ENCODE measurements at places on chromosomes 5 and 9.

DNA sequence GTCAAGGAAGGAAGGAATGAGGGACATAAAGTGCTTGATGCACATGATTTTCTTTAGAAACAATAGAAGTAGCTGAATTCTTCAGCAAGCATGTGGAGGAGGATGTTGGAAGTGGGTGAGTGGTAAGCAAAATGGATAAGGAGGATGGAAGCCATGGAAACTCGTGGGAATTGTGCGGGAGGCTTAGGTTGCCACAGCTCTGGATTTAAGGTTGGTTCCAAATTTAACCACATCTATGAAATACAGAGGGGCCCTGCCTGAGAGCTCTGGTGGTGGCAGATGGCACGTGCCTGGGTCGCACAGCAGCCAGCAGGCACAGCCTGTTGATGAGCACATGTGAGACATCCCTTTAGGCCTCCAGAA is 284.7 kb downstream of the SMARCA2 start:
- no peak for DNase-seq

DNA sequence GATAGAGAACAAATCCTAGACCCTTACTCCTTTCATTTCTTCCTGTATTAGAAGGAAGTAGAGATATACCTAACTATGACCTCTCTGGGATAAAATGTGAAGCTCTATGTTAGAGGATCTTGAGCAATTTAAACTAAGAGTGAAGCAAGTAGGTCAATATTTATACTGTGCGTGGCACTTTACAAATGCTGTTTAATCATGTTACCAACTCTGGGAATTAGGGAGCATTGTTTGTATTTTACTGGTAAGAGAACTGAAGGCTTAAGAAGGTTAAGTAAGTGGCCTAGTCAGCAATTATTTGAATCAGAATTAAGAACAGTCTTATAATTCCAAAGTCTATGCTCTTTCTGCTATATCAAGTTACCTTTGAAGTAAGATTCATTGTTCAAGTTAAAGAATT is 12.0 kb downstream of the TNC start:
- DNase-seq, result no peak

GRCh38 chr5:134118212-134118835 is 3.8 kb downstream of the TCF7 start:
- no peak for DNase-seq

DNA sequence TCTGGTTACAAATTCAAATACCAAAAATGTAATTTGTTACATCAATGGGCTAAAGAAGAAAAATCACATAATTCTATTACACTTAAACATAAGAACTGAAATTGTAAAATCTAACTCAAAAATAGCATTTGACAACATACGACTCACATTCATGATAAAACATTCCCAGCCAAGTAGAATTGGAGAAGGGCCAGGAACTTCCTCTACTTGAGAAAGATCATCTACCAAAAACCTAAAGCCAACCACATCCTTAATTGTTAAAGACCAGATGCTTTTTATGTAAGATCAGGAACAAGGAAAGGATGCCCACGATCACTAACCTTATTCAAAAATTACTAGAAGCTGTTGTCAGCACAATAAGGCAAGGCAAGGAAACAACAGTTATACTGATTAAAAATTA is 1819.8 kb upstream of the C9orf72 start:
- no peak for DNase-seq

GRCh38 chr5:34001241-34001841 is 6.5 kb downstream of the AMACR start:
- DNase-seq, result no peak

- DNase-seq, result no peak
Observed at GRCh38 chr9:131398204-131398603, 4.3 kb downstream of the PRRC2B start.

DNA sequence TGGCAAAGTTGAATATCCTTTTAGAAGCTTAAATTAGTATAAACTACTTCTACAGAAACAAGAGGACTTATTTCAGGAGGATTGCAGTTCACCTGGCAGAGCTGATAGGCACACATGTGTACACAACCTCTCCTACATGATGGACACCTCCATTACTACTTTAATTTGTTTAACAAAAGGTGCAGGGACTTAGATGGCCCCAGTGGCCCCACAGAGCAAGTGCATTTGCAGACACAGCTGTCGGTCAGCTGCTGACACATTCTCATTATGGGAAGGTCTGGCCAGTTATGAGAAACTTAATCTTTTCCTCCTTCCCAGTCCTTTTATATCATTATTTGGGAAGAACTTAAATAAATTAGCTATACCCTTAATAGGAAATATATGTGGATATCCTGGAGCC is 28.3 kb downstream of the TDRD7 start:
- no peak for DNase-seq

DNA sequence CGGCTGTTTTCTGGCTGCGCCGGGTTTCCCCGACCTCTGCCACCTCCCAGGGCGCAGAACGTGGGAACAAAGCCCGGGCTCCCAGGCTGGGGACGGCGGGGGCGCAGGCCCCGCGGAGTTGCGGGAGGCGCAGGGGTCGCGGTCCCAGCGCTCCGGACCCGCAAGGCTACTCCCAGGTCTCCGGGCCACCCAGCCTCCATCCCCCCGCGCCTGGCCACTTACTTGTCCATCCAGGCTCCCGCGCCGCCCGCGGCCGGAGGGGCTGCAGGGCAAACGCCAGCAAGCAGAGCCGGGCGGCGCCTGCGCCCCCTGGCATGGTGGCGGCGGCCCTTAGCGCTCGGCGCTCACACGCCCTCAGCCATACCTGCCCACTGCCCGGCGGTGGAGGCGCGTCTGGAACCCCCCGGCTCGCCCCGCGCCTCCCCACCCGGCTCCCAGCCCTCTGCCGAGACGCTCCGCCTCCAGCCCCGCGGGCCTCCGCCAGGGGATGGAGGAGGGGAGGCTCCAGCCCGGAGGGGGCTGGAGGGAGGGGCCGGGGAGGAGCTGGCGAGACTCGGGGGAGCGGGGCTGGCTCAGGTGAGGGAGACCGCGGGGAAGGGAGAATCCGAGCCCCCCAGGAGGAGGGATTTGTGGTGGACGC is at the start of gene ADAM19:
ADAM19 (minus strand) TSS at position 395 of the 640 bp plus-strand sequence; CDS start at position 316, 79 bp downstream.
- no peak for DNase-seq

DNA sequence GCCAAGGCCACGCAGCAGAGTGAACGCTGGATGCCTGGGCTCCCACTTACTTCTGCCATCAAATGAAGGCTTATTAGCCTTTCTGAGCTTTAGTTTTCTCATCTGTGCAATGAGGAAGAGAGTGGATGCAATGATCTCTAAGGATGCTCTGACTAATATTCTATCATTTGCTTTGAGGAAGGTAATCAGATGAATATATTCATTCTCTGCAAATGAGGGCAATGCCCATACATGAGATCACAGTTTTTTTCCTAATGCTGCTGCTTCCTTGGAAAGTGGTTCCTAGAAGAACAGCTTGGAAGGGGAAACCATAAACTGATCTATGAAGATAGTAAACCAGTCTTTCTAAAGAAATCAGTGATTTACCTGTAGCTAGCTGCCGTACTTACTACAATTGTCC is 152.4 kb downstream of the NSG2 start:
- no peak for DNase-seq

DNA sequence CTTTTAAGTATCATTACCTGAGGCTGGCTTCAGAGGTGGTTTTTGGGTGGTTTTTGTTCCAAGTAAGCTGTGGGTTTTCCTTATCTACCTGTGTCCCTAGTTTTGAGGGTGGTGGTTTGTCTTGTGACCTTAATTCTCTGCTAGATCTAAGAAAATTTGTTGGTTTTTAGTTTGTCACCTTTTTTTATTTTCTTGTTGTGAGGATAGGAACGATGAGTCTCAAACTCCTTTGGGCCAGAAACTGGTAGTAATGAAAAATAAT is 73.3 kb downstream of the KCNN2 start:
- no peak for DNase-seq

GRCh38 chr5:179874136-179874535 is 15.5 kb upstream of the MRNIP start:
- DNase-seq, result no peak

GRCh38 chr5:58115811-58116210 is 344.1 kb downstream of the PLK2 start:
- DNase-seq, result no peak

DNA sequence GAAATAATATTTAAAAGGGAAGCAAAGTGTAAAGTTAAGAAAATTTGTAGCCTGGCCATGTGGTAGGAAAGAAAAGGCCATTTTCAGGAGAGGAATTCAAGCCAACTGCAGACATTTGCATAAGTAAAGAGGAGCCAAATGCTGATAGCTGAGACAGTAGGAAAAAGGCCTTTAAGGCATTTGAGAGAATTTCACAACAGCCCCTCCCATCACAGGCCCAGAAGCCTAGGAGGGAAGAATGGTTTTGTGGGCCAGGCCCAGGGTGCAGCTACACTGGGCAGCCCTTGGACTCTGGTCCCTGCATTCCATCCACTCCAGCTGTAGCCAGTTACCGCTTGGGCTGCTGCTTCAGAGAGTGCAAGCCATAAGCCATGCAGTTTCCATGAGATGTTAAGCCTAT is 1556.8 kb downstream of the EFNA5 start:
- no peak for DNase-seq

GRCh38 chr9:87249029-87249428 is 248.6 kb upstream of the DAPK1 start:
- no peak for DNase-seq

DNA sequence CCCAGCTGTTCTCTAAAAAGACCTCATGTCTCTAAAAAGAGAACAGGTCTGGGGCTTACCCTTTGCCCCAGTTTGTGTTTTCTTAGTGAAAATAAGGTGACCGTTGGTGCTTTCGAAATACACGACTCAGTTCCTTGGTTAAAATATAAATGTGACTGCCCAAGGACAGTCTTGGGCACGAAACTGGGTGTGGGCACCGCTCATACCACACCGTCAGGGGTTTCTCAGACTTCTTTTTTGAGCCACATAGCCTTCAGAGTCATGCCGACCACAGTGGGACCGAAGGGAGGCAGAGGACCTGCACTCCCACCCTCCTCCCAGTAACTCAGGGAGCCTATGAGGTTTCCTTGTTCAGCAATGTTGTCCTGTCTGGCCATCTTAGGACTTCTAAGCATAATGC is 6.5 kb downstream of the SNX18 start:
- no peak for DNase-seq

DNA sequence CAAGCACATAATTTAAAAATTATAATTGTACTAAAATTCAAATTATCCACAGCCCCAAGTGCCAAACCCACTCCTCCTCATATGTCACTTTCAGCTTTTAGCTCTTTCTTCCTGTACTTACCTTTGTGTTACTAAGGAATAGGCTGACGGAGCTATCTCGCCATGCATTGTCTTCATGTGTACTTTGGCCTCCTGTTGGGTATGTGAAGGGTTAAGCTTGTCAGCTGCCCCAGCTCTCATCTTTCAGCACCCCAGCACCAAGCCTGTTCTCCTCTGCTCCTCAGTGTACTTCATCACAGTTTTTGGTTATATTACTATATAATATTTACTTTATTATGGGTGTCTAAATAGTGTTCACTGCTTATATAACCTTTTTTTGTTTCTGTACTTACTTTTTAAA is 46.2 kb downstream of the OSTF1 start:
- no peak for DNase-seq

DNA sequence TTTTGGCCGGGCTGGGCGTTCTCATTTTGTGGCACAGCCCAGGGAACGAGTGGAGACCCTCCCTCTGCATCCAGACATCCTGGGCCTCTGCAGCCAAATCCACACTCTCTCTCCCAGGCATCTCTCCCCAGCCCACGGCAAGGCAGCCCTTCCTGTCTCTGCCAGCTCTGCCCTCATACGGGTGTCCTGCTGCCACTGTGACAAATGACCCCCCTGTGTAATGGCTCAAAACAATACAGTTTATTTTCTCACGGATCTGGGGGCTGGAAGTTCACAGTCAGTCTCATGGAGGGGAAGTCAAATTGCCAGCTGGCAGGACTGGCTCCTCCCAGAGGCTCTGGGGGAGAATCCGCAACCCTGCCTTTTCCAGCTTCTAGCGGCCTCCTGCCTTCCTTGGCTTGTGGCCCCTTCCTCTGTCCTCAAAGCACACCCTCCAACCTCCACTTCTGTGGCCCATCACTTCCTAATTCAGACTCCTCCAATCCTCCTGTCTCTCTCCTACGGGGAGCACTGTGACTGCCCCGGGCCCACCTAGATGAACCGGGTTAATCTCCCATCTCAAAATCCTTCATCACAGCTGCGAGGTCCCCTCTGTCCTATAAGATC is 70.2 kb upstream of the COL5A1 start:
- no peak for DNase-seq

DNA sequence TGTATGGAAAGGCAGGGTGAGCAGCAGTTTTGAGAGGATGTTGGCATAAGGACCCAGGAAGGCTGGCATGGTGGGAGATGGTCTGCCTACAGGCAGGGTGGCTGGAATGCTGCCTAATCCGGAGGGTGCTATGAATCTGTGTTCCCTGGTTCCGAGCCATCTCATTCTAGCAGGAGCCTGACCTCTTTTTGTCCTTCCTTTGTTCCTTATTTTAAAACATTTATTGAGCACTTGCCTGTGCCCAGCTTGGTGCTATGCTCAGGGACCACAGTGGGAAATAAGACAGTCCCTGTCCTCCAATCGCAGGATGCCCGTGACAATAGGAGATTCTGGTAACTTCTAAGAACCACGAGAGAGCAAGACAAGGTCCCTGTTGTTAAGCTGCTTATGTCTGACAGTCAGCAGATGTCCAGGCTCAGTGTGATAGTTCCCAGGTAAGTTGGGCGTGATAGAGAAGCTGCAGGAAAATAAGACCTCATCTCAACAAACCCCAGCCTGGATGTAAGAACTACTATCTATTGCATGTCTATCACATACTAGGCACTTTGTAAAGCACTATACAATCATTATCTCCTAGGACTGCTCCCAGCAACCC is 9.1 kb upstream of the ZBTB34 start:
- no peak for DNase-seq

DNA sequence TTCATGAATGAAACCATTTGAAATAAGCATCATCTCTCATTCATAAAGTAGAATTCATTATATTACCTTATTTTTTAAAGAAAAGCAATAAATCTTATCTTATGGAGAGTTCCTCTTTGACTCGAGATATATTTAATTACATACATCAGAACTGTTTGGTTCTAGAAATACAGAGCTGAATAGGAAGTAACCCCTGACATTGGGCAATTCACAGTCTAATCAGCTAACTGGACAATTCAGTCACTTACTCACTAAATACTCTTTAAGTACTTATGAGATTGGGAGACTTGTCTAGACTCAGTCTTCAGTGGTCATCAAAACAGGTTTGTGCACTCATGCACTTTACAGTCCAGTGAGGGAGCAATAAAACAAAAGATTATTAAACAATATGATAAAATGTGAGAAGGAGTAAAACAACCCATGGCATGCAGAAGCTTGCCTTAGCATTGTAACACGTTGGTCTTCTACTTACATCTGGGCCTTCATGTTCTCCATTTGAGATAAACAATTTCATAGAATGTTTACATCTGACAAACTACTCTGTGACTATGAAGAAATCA is 11.5 kb upstream of the FBXO38 start:
- no peak for DNase-seq

DNA sequence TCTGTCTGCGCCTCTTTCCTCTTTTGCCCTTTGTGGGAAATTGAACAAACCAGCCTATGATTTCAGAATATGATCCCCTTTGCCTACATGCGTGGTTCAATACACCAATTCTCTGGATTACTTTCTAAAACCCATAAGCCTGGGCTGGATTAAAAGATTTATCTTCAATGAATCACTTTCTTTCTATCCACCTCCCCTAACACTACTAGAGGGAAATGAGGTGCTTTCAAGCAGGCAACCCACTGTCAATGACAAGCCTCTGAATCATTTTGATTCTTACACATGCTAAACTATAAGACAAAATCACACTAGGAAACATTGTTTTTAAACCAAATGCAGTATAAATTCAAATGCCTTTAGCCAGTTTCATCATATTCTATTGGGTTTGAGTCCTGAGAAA is 257.5 kb downstream of the AGTPBP1 start:
- no peak for DNase-seq

GRCh38 chr5:139524940-139525585 is 36.1 kb upstream of the UBE2D2 start:
- no peak for DNase-seq

Measured in stimulated activated CD8-positive, alpha-beta memory T cell treated with anti-CD3 and anti-CD28 coated beads, Interleukin-7, amount 100 ng/mL, for 24 hours (primary cell).